Islet precursor cell (in vitro differentiated cells): ENCODE measurements at places on chromosomes 16 and 17.

DNA sequence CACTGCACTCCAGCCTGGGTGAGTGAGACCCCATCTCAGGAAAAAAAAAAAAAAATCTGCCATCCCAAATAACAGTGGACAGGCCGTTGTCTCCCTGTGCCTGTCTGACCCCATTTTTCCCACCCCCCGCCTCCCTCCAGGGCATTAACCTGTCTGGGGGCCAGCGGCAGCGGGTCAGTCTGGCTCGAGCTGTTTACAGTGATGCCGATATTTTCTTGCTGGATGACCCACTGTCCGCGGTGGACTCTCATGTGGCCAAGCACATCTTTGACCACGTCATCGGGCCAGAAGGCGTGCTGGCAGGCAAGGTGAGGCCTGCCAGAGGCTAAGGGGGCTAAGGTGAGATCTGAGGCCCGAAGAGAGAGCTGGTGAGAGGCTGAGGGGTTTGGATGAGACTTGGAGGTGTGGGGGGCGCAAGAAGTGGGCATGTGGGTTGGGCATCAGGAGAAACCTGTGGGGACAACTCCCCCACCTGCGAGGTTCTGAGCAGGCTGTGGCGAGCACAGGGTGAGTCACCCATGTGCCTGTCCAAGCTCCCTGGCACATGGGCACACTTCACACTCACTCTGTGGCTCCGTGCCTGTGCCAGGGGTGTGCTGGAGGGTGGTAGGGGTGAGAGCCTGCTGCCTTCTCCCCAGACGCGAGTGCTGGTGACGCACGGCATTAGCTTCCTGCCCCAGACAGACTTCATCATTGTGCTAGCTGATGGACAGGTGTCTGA is 34.7 kb downstream of the ANKRD40 start:
- DNase-seq, result no peak

GRCh38 chr17:28272166-28272565 is 46.8 kb upstream of the TMEM97 start:
- DNase-seq, result no peak

DNA sequence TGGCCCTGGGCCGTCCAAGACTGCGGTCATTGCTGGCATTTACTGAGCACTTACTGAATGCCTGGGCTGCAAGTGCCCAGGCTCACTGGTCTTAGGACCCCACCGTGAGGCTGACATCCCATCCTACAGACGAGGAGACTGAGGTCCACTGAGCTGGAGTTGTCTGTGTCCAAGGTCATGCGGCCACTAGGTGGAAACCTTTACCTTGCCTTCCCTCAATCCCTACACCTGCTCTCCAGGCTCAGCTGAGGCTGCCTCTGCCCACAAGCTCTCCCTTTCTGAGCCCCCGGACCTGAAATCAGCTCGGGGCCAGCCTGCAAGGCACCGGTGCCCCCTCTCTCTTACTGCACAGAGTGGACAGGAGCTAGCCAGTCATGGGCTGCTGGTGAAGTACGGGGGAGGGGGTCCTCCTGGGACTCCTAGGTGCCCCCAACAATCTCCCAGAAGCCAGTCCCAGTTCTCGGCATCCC is 1.5 kb downstream of the CASKIN1 start:
- DNase-seq, result peak; percentile 87

GRCh38 chr16:13902677-13903076 is 17.3 kb upstream of the ERCC4 start:
- DNase-seq, result no peak

GRCh38 chr16:3195975-3196374 is 8.0 kb downstream of the OR1F1 start:
- no peak for DNase-seq

DNA sequence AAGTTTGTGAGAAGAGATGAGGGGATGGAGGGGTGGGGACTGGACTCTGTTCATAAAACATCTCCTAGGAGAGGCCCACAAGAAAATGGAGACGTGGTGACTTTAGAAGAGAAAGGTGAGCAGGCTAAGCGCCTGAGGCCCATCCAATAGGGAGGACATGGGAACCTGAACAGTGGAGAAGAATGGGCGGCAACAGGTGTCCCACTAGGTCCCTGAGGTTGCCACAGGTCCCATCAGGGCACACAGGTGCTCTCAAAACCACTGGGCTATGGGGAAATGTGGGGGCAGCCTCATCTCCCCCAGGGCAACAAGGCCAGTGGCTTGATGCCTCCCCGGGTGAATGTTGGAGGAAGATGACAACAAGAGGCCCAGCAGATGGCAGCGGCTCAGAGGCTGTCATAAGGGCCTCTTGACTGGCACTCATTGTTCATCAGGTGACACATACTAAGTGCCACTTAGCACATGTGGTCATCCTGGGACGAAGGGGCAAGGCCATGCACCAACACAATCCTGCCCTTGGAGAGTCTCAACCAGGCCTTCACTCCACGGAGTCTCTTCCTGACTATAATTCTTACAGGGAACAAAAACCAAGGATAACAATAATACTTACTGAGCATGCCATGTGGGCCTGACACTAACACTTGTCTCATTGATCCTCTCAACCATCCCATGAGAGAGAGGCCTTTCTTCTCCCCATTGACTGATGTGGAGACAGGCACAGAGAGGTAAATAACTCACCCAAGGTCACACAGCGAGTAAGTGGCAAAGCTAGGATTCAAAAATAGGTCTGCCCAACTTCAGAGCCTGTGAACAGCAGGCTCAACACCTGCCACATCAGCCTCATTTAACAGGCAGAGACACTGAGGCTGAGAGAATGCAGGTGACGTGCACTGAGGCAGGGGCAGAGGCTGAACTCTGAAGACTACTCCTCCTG is 38.0 kb downstream of the CUEDC1 start:
- DNase-seq, result peak; percentile 58

DNA sequence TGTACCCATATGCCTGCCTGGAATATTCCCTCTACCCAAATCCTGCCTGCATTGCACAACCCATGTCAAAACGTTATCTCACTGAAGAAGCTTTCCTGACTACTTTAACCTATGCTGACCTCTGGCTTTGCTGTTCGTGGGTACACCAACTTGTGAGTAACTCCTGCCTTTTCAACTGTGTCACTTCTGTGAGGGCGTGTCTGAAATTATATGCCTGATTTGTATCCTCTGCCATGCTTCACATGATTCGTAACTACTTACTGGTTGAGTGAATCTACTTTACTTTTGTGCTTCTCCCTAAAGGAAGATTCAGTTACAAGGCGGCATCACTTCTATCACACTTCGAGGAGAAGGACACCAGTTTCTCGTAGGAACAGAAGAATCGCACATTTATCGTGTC is 33.3 kb upstream of the USP43 start:
- no peak for DNase-seq

- DNase-seq, result peak; percentile 42
These were observed 1.2 kb downstream of the AOC2 start for GRCh38 chr17:42845556-42845917.

DNA sequence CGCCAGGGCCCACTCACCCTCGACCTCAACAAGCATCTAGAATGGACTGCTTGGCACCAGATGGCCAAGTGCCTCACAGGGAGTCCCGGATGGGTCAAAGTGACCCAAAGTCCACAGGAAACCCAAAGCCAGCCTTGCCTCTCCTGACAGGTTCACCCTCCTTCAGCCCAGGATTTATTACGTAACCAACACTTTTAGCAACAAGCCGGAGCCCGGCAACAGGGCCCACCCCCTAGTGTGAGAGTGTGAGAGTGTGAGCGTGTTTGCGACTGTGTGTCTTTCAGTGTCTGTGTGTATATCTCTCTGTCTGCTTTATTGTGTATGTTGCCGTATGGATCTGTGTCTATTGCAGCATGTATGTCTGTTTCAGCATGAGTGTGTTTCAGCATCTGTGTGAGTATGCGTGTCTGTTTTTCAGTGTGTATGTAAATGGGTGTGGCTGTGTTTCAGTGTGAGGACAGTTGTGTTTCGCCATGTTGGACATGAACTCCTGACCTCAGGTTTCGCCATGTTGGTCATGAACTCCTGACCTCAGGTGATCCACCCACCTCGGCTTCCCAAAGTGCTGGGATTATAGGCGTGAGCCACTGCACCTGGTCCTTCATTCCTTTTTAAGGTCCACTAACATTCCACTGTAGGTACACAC is 13.7 kb upstream of the PEMT start:
- no peak for DNase-seq

- no peak for DNase-seq
These were observed 437.3 kb upstream of the DYNLRB2 start for GRCh38 chr16:80103463-80103862.

DNA sequence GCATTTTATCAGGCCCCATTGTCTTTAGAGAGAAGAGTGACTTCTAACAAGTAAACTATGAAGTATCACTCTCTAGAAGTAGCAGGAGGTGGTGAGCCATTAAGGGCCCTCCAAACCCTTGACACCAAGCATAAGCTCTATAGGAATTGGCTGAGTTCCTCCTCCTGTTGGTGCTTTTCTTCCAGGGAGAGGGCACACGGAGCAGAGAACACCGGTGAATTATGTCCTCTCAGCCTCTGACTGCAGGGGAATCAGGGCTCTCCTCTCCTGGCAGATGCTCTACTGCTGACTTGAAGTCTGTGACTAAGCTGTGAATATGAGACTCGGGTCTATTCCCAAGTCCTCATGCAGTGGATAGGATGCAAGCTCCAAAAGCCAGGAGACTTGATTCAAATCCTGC is 32.3 kb downstream of the CHD9 start:
- no peak for DNase-seq

DNA sequence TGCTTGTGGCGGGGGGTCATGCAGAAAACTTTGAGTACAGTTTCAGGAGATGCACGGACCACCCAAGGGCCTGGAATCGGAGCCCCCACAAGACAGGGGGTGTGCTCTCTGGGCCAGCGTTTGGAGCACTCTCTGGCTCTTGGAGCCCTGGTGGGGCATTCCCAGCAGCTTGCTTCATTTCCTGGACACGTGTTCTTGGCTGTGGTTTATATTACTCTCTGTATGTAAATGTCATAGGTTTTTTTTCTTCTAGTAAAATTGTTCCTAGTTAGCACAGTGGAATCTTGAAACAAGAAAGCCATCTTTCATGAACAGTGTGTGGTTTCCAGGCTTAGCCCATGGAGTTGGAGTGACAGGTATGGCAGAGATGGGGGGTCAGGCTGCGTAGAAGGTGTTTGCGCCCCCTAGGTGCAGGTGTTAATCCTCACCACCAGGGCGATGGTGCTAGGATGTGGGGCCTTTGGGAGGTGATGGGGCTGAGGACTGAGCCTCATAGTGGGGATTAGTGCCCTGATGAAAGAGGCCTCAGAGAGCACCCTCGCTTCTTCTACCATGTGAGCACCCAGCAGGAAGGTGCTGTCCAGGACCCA is 79.8 kb downstream of the JPH3 start:
- no peak for DNase-seq

- DNase-seq, result no peak
These were observed 5.6 kb upstream of the CCL2 start for GRCh38 chr17:34249478-34249877.

GRCh38 chr17:73795730-73796129 is 151.5 kb upstream of the SDK2 start:
- no peak for DNase-seq

GRCh38 chr16:52827456-52827855 is 225.2 kb downstream of the CHD9NB start:
- DNase-seq, result no peak

DNA sequence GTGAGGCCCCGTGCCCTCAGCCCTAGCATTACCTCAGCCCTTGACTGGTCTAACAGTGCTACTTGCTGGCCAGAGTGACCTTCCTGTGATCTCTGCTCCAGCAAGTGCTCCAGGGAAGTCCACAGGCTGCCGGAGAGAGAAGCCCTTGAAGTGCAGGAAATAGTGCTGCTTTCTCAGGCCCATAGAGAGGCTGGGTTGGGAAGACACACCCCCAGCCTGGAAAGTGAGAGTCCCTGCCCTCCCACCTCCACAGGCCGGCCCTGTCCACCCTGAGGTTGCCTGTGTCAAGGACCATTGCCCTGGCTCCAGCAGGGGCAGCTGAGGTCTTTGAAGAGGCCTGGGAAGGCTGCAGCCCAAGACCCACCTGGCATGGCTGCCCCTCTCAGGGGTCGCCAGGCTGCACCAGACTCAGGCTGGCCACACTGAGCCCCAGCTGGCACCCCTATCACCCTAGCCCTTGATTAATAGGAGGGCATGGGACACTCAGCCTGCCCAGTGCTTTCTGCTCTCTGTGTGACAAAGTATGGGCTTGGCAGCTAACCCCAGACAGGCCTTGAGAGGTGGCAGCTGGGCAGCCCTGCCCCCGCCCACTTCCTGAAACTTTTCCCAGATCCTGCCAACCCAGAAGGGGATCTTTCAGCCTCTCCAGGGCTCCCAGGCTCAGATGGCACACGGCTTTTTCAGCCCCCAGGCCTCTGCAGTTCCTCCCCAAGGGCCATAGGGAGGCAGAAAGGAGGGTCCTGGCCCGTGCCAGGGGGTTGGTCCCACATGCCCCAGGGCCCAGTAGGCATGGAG is 21.7 kb downstream of the ATP6V0D1 start:
- DNase-seq, result no peak

DNA sequence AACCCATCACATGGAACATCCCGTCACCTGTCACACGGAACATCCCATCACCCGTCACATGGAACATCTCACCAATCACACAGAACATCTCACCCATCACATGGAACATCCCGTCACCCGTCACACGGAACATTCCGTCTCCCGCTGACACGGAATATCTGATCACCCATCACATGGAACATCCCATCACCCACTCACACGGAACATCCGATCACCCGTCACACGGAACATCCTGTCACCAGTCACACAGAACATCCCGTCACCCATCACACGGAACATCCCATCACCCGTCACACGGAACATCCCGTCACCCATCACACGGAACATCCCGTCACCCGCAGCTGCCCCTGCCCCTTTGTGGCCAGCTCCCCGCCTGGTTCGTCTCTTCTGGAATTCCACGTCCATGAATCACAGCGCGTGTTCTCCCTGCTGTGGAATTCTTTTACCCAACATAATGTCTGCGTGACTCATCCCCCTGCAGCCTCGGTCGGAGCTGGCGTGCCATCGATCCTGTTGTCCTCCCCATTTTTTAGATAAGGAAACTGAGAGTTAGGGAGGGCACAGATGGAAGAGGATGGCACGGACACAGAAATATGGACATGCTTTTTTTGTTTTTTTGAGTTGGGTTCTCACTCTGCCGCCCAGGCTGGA is 5.6 kb downstream of the CPNE7 start:
- DNase-seq, result peak; percentile 97

DNA sequence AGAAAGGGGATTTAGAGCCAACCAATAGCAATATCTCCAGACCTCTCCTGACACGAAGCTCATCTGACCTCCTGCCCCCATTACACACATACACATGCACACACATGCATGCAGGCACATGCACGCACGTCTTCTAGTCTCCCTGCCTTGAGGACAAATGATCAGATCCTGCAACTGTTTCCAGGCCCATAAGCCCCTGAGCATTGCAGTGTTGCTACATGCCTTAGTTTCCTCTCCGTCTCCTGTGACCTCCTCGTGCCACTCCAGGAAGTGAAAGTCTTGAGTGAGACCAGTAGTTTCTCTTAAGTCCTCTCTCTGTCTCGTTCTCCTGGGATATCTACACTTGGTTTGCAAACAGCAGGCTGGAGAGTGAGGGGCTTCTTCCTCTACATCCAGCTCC is 8.2 kb downstream of the CIITA start:
- DNase-seq, result no peak
